IPS DF 19.7 (cell line): ENCODE measurements at places on chromosomes 13 and 19.
A peak's percentile ranks its signal among the peaks of the same experiment; 100 is the strongest.

DNA sequence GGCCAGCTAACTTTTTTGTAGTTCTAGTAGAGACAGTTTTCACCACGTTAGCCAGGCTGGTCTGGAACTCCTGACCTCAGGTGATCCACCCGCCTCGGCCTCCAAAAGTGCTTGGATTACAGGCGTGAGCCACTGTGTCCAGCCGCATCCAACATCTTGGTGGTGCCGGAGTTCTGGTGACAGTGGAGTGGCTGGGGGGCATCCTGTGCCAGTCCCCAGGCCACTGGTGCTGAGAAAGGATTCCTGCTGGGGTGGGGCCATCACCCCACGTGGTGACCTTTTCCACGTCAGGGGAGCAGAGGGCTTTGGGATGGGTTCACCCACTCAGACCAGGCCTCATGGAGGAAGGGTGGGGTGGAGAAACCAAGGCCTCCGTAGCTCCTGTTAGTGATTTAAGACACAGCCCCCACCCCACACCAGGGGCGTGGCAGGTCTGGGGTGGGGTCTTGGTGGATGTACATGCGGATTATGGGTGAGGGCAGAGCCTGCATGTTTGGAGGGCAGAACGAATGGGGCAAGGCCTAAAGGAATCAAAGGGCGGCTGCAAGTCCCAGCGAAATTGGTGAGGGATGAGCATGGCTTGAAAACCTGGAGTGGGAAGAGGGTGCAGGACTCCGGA is 12.9 kb upstream of the TUBB4A start:
- no peak for DNase-seq

GRCh38 chr19:21856773-21857514 is 21.0 kb upstream of the ZNF43 start:
- no peak for DNase-seq

GRCh38 chr19:280541-281009 is 10.6 kb downstream of the PLPP2 start:
- DNase-seq = no peak

DNA sequence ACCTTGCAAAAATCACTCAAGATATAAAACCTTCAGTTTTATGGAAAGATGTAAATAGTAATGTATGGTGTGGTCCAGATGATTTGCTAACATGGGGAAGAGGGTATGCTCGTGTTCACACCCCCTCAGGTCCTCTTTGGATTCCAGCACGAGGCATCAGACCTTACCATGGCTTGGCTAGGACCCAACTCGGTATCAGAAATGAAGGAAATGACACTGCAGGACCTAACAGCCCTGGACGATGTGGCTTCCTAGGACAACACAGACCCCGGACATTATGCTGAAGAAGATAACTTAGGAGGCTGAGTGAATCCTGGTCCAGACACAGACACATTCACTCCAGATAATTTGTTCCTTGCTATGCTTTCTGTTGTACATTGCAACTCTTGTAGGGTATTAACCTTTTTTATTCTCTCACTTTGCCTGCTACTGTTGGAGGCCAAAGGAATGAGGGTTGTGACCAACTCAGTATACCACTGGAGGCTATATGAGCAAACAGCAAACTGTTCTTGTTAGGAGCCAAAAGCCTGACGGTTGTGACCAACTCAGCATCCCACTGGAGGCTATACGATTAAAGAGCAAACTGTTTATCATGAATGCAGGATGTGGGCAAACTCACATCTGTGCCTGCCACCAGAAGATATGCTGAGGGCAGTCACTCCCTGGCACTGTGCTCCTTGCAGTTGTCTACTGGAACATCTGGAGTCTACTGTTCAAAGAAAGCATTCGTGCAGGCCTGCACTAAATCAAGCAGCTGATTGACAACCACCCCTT is 121.7 kb downstream of the ZNF429 start:
- DNase-seq = no peak

DNA sequence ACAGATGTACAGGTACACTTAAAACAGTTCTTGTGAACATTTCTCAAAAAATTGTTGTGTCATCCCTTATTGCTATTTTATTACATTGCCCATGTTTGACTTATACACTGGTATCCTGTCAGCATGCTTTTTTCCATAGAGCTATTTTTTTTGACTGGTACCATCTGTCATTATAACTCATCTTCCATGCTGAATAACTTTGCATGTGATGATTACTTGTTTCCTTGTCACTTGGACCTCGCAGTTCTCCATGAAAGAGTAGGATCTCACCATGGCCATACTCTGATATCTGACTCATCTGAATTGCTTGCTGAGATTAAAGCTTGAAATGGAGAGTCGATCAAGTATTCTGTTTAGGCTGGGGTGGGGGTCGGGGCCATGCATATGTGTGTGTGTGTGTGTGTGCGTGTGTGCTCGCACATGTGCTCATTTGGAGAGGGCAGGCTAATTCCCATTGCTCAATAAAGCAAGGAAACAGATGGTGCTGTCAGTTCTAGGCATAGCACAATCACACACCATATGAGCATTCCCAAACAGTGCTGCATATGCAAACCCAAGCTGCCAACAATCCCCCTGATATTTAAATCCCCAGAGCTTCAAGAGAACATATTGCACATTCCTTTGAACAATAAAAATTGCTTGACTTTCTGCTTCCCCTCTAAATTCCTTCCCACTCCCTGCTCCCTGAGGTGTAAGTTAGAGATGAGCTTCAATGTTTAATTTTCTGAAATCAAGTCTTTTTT is 62.9 kb downstream of the NHLRC3 start:
- DNase-seq = no peak

- DNase-seq = no peak
Measured at GRCh38 chr13:96284971-96285370, 195.1 kb downstream of the HS6ST3 start.

GRCh38 chr13:98155475-98156109 is 12.7 kb downstream of the FARP1 start:
- DNase-seq = no peak

DNA sequence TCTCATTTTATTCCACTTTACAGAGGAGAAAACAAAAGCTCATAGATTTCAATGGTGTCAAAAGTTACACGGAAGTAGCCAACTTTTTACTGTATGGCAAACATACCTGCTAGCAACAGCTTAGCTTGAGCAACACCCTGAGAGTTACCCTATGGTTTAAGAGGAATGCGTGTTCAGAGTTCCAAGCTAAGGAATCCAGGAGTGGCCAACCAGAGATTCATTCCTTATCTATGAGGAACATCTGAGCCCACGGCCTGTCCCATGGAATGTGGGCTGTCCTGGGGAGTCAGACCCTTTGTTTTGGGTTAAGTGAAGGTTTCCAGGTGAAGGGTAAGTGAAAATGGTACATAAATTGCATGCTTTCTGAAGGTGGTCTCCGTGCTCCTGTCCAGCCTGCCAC is 67.5 kb downstream of the STARD13 start:
- DNase-seq = no peak

- no peak for DNase-seq
Measured at GRCh38 chr19:5042556-5042955, 73.6 kb downstream of the KDM4B start.

- no peak for DNase-seq
Measured at GRCh38 chr19:3834349-3835054, 34.3 kb downstream of the ZFR2 start.

- no peak for DNase-seq
Measured at GRCh38 chr19:10334588-10335351, 1.4 kb upstream of the RAVER1 start.

DNA sequence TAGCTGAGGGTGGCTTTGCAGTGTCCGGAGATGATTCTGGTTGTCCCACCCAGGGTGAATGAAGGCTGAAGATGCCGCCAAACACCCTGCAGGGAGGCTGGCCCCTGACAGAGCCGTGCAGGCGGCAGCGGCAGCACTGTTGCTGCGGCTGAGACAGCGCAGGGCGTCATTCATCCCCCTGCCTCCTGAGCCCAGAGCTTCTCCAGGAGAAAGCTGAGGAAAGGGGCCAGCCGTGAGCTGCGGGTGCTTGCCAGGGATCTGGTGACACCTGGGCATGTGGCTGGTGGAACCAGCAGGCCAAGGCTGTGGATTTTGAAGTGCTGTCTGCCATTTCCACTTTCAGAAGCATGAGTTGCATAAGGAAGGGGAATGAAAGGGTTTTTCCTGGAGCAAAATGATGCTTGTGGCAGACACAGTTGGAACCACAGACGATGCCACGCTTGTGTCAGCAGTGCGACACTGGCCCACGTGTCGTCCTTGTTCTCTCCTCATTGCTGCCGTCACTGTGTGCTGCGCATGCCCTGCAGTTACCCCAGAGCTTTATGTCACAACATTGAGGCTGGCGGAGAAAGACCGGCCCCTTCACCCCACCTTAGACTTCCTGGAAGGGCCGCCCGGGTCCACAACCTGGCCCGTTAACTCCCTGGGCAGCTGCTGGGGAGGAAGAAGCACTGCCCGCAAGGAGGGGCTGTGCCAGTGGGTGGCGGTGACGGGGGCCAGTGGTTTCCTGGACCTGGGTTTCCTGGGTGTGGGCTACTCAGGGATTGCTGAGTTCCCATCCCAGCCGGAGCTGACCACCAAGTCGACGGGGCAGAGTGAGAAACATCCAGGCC is 22.7 kb downstream of the TFDP1 start:
- no peak for DNase-seq

DNA sequence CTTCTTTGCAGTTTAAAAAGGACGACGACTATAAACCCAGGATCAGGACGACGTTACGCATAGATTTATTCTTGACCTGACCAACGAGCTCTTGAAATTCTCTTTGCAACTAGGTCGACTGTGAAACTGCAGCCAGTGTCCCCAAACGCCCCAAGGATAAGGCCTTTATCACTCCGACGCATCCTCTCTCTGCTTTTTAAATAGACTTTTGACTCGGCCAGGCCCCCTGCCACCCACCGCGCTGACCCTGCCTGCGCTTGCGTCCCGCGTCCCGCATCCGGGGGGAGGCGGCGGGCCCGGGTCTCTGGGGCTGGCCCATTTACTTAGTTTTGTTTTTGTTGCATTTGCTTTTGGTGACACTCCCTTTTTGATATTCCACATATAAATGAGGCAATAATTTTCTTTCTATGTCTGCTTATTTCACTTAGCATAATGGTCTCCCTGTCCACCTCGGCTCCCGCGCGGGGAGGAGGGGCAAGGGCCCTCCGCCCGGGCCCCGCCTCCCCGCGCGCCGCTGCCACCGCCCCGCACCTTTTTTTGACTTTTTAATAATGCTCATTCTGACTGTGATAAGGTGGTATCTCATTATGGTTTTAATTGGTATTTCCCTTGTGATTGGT is 17.4 kb downstream of the RB1 start:
- no peak for DNase-seq

- DNase-seq = no peak
Measured at GRCh38 chr13:51322826-51323225, 16.7 kb upstream of the SERPINE3 start.

GRCh38 chr19:2887391-2887914 is 13.3 kb upstream of the ZNF57 start:
- DNase-seq = peak; percentile 47
